ENCODE measurements at places on chromosomes 4 and X. TPM values are rescaled to one million over a fixed set of nuclear protein-coding genes. Genes with fewer than 3 reads are reported as not detected.

Gene CLDN24
- not detected for total RNA-seq

Gene CLDN22
- total RNA-seq = not detected

Gene HHIP
- under 0.01 TPM for total RNA-seq

Gene TKTL2
- not detected for total RNA-seq

Gene CCKAR
- under 0.01 TPM for total RNA-seq

Gene PCDH7
- total RNA-seq = 9.0 TPM

Gene CDKL5
- 5.0 TPM for total RNA-seq

Gene P2RY10
- total RNA-seq = not detected

Gene HSFX4
- total RNA-seq = not detected

Gene MAGEE1
- 1.2 TPM for total RNA-seq

Gene ZMYM3
- total RNA-seq = 9.2 TPM

Gene IL2
- not detected for total RNA-seq

Gene GPR82
- total RNA-seq = not detected

Gene PHEX
- 1.7 TPM for total RNA-seq

Gene TMEM150C
- total RNA-seq = 1.2 TPM

Gene SH3RF1
- total RNA-seq = 13.0 TPM

Gene IL21
- not detected for total RNA-seq

Gene XPNPEP2
- total RNA-seq = 1.5 TPM

Data from fibroblast of lung (primary cell).